ENCODE measurements at places on chromosomes 11 and 22.
A peak's percentile ranks its signal among the peaks of the same experiment; 100 is the strongest.

- DNase-seq, result no peak
Measured at GRCh38 chr11:12909879-12910278, 99.2 kb upstream of the RASSF10 start.

- DNase-seq, result no peak
Measured at GRCh38 chr11:47924184-47924691, 56.1 kb upstream of the PTPRJ start.

DNA sequence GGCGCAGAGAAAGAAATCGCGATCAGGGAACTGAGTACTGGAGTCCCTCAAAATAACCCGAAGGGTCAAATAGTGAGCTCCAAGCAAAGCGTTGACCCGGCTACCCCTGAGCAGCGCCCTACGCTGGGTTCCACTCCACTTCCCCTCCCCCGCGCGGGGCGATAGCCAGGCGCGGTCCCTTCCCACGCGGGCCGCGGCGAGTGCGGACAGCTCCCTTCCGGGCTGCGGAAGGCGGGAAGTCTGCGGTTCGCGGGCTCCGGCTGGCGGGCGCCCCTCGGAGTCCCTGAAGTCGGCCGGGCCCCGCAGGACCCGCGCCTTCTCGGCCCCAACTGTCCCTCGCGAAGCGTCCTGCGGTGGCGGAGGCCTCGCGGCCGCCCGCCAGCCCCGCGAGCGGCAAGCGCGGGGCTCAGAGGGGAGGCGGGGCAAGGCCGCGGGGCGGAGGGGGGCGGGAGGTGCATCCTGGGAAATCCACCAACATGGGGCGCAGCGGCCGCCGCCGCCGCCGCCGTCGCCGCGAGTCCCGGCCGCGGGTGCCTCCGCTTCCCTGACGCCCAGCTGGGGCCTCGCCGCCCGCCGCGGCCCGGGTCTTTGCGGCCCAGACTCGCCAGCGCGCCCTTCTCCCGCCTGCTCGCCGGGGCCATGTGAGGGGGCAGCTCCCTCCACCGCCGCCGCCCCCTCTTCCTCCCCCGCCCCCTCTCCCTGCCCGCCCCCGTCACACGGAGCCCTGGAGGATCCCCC lies at the start of gene QSER1:
Gene QSER1 (plus strand): TSS at position 457 of the 738 bp plus-strand sequence. CDS start 315 bp downstream, outside the sequence.
- DNase-seq, result peak; percentile 48

DNA sequence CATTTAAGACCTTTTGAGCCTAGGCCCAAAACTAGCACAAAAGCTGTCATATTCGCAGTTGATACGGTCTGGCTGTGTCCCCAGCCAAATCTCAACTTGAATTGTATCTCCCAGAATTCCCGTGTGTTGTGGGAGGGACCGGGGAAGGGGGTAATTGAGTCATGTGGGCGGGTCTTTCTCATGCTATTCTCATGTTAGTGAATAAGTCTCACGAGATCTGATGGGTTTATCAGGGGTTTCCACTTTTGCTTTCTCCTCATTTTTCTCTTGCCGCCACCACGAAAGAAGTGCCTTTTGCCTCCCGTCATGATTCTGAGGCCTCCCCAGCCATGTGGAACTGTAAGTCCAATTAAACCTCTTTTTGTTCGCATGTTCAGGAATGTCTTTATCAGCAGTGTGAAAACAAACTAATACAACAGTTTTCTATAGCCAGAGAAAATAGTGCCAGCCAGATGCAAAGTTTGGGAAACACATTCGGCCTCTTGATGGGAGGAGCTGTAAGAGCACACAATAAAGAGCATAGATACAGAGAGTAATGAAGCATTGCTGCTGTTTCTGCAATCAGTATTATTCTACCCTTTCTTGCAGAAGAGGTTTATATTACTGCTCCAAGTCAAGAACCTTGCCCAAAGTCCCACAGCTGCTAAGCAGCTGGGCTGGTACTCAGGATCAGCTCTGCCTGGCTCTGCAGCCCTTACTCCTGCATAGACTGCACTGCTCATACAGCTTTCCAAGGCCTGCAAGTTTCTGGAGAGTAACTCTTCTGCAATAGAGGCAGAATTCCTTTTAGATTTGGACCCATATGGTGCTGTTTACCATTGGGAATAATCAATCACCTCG lies 2.0 kb upstream of the ZNF195 start:
- DNase-seq, result peak; percentile 33

DNA sequence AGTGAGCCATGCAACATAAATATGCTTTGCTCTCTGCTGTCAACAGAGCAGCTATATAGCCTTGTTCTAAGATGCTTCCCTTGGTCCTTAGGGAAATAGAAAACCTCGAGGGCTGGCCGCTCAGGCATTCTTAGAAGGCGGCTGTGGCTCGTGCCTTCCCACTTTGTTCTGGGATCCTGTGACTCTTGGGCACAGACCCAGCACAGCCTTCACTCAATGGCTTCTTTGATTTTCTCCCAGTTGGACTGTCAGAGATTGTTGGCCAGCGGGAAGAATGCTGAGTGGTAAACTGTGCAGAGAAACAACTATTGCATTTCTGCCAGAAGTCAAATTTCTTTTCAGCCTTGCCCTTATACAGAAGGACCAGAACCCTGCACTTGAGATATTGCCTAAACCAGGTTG lies 9.5 kb upstream of the MICAL2 start:
- no peak for DNase-seq

DNA sequence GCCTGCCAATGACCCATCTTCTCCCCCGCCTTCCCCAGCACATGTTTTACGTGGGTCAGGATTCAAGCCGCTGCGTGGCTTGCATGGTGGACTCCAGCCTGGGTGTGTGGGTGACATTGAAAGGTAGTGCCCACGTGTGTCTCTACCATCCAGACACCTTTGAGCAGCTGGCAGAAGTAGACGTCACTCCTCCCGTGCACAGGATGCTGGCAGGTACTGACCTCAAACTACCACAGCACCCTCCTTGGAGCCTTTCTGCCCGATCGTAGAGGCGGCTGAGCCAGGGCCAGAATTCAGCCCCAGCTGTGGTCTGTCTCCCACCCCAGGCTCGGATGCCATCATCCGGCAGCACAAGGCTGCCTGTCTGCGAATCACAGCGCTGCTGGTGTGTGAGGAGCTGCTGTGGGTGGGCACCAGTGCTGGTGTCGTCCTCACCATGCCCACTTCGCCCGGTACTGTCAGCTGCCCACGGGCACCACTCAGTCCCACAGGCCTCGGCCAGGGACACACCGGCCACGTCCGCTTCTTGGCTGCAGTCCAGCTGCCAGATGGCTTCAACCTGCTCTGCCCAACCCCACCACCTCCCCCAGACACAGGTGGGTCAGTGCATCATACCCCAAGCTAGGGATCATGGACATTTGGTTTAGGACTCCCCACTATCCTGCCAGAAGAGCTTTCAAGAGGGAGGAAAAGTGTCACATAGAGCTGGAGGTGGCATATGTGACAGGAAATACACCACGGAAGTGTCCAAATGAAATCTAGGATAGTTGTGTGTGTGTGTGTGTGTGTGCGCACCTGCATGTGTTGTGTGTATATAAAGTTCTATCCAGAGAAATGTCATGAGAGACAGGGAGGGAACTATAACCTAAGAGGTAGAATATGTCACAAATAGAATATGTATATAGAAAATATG lies 10.6 kb upstream of the RELT start:
- no peak for DNase-seq

Measured in choroid plexus epithelial cell (primary cell).